ENCODE measurements at places on chromosomes 11 and 22.

GRCh38 chr11:12854297-12854661, 154.8 kb upstream of the RASSF10 start:
- no peak for DNase-seq

- DNase-seq, result no peak
Observed at GRCh38 chr22:38437416-38437815, 17.6 kb downstream of the KCNJ4 start.

DNA sequence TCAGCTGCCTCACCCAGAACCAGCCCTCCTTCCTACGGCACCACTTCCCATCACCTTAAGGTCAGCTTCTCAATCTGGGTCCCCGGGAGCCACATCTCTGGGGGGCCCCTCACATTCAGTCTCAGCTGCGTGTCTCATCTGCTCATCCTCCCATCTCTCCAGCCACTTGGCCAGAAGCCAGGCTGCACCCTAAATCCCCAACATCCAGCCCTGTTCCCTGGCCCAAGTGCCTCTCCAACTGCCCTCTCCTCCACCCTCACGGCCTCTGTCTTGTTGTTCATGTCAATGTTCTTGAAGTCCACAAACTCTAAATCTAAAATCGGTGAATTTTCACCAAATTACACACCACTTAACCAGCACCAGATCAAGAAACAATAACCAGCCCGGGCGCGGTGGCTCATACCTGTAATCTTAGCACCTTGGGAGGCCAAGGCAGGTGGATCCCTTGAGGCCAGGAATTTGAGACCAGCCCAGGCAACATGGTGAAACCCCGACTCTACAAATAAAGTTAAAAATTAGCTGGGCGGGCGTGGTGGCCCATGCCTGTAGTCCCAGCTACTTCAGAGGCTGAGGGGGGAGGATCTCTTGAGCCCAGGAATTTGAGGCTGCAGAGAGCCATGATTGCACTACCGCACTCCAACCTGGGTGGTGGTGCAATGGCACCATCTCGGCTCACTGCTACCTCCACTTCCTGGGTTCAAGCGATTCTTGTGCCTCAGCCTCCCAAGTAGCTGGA, 33.7 kb downstream of the A4GALT start:
- no peak for DNase-seq

DNA sequence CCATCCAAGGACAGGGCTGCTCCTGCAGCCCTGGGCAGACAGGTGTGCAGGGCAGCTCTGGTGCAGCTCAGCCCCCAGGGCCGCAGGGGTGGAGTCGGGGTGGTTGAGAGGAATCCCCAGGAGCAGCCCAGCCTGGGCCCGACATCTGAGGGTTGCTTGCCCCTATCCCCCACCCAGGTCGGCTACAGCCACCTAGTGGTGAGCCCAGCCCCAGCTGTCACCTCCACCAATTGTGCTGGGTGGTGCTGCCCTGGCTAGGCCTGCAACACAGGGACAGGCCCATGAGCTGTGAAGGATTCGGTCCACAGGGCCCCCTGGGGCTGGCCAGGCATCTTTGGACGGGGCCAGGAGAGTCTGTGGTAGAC, 29.6 kb downstream of the RTN4R start:
- DNase-seq, result peak; percentile 98

DNA sequence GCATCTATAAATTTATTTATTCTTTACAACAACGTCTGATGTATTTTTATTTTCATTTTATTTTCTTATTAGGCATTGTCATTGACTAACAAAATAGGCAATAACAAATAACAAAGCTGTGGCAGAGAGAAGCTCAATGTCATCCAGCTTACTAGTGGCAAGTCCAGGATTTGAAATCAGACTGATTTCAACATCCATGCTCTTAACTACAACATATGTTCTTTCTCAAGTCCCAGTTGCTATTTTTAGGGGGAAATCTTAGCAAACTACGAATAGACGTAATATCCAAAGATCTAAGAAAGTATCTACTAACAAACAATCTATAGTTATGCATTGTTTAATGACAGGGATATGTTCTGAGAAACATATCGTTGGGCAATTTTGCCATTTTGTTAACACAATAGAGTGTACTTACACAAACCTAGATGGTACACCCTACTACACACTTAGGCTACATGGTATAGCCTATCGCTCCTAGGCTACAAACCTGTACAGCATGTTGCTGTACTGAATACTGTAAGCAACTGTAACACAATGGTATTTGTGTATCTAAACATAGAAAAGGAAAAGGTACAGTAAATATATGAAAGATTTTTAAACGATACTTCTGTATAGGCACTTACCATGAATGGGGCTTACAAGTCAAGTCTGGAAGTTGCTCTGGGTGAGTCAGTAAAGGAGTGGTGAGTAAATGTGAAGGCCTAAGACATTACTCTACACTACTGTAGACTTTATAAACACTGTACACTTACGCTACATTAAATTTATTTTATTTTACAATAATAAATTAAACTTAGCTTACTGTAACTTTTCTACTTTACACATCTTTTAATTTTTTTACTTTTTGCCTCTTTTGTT, 151.3 kb downstream of the DLG2 start:
- no peak for DNase-seq

GRCh38 chr11:61602775-61603569, 22.1 kb upstream of the SYT7 start:
- DNase-seq, result peak; percentile 90

GRCh38 chr11:61162092-61162941, 1.1 kb upstream of the VPS37C start:
- DNase-seq, result no peak

DNA sequence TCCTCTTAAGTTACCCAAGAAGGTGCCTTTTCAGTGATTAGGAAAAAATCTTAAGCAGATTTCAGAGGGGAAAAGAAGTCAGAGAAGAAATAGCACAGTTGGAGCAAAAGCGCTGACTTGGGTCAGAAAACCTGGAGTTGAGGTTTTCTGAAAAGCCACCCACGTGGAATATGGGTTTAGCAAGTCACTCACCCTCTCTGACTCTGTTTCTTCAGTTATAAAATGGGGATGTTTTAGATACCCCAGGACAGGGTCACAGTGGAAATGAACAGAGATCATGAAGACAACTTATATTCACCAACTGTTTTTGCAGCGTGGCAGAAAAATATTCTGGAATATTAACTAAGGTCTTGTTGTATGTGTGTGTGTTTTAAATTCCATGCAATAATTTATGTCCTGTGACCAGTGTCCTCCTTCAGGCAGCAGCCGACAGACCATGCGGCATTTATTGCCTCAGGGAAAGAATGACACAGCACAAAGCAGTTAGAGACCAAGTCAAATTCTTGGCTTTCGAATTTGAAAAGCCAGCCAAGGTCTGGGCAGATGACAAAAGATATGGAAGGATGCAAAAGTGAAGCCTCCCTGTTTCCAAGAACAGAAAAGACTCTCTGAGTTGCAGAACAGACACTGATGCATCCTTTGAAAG, 119.9 kb downstream of the MIAT start:
- no peak for DNase-seq

DNA sequence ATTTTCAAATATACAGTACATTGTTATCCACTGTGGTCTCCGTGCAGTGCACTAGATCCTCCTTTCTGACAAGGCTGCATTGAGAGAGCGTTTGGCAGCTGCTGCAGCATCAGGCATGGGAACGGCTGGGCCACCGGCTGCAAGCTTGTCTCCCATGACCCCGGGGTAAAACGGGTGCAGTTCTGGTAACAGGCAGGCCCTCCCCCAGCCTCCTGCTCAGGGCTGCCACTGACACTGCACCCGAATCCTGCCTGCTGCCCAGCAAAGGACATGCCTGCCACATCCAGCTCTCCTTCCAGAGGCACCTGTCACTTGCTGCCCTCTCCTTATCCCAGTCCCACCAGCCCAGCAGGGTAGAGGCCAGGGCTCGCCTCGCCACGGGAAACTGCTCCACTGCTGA, 124.5 kb upstream of the TMEM45B start:
- DNase-seq, result no peak

- DNase-seq, result no peak
Observed at GRCh38 chr11:46345131-46345597, 2.1 kb upstream of the DGKZ start.

- DNase-seq, result no peak
Observed at GRCh38 chr11:10205928-10206327, 88.1 kb downstream of the SBF2 start.

- no peak for DNase-seq
Observed at GRCh38 chr11:17861036-17861755, 126.6 kb downstream of the KCNC1 start.

GRCh38 chr22:23862103-23862502, 4.4 kb downstream of the SLC2A11 start:
- DNase-seq, result no peak

GRCh38 chr11:87036756-87037449, 831 bp upstream of the TMEM135 start:
- DNase-seq, result no peak
